ENCODE measurements at places on chromosomes 6 and 20. TPM values are rescaled to one million over a fixed set of nuclear protein-coding genes. Genes with fewer than 3 reads are reported as not detected.

HLA-C gene
- total RNA-seq = 18.8 TPM

MOG gene
- total RNA-seq = not detected

PIGU gene
- total RNA-seq = 20.8 TPM

TFAP2A gene
- 1.8 TPM for total RNA-seq

APOBEC2 gene
- total RNA-seq = not detected

- DNase-seq = no peak
These were observed 58.0 kb upstream of the MPC1 start for GRCh38 chr6:166440729-166441128.

GRCh38 chr20:6388671-6389197 is 265.9 kb upstream of the FERMT1 start:
- no peak for DNase-seq

- DNase-seq = no peak
These were observed 54.1 kb downstream of the MAFB start for GRCh38 chr20:40634891-40635290.

- DNase-seq = no peak
These were observed 40.5 kb upstream of the PLN start for GRCh38 chr6:118507636-118508035.

DNA sequence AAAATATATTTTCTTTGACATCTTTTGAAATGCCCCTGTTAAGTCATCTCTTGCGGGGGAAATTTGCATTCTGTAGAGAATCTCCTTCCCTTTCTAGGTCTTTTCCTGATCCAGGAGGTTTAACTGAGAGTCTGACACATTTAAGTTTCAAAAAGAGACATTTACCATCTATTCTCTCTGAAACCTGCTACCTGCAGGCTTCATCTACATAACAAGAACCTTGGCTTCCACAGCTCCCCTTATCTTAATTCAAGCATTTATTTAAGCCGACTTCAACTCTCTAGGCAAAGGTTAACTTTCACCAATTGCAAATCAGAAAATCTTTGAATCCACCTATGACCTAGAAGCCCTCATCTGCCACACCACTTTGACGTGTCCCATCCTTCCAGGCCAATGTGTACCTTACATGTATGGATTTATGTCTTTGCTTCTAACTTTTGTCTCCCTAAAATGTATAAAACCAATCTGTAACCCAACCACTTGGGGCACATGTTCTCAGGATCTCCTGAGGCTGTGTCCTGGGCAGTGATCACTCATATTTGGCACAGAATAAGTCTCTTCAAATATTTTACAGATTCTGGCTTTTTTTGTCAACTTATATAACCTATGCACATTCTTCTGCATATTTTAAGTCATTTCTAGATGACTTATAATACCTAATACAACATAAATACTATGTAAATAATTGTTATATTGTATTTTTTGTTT is 666.7 kb downstream of the UTRN start:
- no peak for DNase-seq

DNA sequence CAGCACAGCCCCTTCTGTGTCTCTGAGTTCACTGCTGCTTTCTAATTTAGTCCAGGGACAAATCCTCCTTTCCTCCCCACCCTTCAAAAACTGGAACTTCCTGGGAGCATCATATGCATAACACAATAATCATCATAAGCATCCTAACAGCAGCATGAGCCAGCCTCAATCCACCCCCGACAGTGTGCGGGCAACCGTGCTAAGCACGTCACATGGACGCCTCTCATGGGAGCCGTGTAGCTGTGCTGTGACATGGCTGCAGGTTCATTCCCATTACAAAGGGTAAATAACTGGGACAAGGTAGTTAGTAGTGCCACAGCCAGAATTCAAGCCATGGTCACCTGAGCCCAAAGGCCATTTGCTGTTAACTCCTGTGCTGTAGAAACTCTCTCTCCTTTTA is 24.5 kb upstream of the ULBP3 start:
- no peak for DNase-seq

DNA sequence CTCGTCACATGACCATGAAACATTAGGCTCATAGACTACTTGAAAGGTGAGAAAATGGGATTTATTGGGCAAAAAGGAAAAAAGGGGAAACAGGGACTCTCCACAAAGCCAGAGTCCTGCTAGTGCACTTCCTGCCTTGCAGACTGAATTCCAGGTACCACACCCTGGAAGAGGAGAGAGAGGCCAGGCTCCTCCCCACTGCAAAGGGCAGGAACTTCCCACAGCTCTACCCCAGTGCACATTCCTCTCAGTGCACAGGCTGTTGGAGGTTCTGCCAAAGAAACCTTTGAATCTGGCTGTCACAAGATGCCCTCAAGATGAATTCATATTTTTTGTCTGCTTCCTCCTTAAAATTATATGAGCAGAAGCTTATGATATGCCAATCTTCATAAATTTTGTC is 920.4 kb upstream of the GJE1 start:
- DNase-seq = no peak
